Hippocampal formation (tissue), 2 donors: ENCODE measurements at places on chromosomes 1 and 21.

- DNase-seq: no peak
These were observed 239.7 kb downstream of the S1PR1 start for GRCh38 chr1:101476541-101476940.

- DNase-seq: no peak
These were observed 1.3 kb upstream of the DNAJC16 start for GRCh38 chr1:15525050-15526020.

DNA sequence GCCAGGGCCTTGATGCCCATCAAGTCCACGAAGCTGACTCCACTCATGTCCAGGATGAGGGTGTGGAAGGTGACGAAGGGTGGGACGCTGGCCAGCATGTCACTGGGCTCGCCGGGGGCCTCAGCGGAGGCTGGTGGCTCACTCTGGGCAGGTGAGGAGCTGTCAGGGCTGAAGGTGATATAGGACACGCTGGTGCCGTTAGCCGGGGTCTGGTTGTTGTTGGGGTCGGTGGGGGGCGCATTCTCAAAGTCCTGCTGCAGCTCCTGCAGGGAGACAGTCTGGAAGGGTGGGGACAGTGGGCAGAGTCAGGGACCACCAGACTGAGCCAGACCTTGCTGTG, 21.7 kb downstream of the SLC26A9 start:
- DNase-seq: no peak

GRCh38 chr1:6148497-6149241, 31.5 kb downstream of the CHD5 start:
- no peak for DNase-seq

- no peak for DNase-seq
These were observed 6.3 kb upstream of the CRYBG2 start for GRCh38 chr1:26359981-26360806.

DNA sequence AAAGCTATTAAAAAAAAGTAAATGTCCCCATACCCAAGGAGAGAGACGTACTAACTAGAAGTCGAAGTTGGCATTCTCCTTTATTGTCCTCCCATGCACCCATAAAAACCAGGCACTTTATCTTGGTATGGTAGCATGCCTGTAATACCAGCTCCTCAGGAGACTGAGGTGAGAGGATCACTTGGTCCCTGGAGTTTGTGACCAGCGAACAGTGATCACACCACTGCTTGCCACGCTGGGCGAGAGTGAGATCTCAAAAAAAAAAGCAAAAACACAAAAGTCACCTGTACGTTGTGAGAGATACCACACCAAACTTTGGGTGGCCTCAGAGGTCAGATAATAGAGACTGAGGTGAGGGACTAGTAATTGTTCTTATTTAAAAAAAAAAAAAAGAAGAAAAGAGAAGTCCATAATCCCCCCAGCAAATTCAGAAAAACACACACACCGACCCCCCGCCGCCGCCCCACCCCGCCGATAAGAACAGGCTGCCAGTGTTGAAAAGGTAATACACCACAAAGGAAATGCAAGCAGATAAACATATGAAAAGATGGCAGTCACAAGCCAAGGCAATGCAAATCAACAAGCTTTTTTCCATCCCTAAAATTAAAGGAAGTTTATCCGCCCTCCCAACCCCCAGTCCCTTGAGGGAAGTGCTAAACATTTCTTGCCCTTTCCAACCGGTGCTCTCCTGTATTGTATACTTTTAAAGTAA, 3.6 kb downstream of the L1TD1 start:
- no peak for DNase-seq

DNA sequence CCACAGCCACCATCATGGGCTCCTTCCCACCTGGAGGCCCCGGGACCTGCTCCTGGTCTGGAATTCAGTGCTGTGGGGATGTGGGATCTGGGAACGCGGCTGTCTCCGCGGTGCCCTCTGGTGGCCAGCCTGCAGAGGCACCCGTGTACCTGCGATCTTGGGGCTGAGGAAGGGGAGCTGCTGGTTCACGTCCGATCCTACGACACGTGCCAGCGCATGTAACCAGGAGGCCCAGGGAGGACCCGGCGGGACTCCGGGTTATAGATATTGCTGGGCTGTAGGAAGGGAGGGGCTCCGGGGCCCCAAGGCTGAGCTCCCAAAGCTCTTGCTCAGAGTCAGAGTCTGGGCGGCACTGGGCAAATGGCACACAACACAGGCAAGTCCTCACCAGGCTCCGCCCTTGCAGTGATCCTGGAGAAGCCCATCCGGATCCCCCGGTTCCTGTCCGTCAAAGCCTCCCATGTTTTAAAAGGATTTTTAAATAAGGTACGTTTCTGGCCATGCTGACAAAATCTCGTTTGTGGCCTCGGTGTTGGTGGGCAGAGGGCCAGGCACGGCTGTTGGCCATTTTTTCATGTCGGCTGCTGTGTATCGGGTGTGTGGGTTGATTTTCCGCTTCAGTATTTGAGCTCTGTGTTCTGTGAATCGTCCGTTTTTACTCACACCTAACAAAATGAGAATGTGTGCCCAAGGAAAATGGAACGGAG, 20.1 kb downstream of the FAAP20 start:
- DNase-seq: peak; percentile 39

GRCh38 chr1:87682565-87682964, 353.9 kb downstream of the LMO4 start:
- DNase-seq: no peak

- DNase-seq: no peak
These were observed 155.0 kb upstream of the BEND5 start for GRCh38 chr1:48931506-48932192.

GRCh38 chr1:106049595-106049994, 1006.9 kb upstream of the PRMT6 start:
- DNase-seq: no peak

DNA sequence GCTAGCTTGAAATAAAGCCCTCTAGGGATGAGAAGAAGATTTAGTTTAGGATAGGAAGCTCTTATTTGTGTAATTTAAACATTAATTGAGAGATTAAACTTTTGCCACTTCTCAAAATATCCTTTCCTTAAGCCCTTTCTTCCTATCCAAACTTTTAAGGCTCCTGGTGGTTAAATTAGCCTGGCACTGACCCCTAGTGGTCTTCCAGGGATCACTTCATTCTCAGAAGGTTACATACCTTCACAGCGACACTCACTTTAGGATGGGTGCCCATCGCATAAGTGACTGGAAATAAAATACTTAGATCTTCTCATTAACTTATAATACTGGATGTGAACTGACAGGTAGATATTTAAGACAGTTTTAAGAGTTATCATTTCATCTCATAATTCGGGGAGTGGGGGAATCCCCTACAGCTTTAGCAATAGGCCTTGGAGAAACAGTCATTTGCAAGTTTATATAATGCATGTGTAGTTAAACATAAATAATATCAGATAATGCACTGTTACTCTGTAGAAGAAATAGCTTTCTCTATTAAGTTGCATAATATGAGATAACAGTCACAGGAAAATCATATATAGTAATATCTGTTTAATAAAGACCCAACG, 7.4 kb downstream of the LHX9 start:
- DNase-seq: peak; percentile 38

DNA sequence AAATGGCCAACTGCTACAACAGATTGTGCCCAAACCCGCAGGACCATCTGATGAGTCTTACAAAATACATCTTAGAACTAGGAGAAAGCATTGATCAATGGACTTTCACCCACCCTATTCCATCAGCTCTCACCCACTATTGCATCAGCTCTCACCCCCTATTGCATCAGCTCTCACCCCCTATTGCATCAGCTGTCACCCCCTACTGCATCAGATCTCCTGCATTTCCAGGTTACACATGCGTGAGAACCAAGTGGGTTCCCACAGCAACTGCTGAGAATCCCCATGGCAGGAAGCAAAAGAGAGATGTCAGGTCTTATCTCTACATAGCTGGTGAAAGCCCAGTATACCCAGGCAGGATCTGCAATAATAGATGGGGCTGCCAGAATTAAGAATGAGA, 533.5 kb downstream of the LTN1 start:
- DNase-seq: no peak

DNA sequence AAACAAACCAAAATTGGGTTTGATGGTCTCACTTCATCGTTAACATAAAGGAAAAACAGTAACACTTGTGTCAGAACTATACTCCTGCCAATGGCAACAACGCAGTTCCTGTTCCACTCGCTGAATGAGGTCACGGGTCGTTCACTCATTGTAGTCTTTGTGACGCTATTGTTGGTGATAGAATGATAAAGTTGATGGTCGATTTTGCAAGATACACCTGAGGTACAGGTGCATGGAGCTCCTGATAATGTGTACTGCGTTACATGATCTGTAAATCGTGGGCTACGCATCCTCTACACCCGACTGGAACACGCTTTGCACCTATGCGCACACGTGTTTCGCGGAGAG, 391 bp upstream of the CENPS start:
- DNase-seq: no peak

DNA sequence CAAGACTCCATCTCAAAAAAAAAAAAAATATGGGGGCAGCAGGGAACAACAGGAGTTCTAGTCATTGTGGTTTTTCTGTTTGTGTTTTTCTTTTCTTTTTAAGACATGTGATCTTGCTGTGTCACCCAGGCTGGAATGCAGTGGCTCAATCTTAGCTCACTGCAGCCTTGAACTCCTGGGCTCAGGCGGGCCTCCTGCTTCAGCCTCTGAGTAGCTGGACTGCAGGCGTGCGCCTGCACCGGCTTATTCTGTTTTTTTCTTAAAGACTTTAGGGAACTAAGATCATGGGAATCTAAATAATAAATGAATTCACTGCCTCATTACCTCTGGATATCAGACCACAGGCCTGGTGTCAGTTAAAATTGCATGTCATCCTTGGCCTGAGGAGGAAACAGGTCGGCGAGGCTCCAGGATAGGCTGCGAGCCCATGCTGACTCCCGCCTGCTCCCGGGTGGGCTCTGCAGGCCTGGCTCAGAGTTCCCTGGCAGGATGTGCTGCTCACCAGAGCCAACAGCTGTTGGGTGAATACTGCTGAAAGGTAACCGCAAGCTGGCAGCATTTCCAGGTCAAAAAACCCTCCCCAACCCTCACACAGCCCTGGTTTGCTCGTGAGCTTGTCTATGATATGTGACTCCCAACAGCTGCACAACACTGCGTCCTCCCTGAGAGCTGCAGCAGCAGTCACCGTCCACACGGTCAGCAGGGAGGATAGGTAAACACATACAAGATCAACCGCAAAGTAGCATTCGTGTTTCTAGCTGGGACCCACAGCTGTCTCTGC, 58.1 kb downstream of the SCCPDH start:
- DNase-seq: no peak

GRCh38 chr1:240821925-240822324, 210.0 kb upstream of the GREM2 start:
- no peak for DNase-seq

DNA sequence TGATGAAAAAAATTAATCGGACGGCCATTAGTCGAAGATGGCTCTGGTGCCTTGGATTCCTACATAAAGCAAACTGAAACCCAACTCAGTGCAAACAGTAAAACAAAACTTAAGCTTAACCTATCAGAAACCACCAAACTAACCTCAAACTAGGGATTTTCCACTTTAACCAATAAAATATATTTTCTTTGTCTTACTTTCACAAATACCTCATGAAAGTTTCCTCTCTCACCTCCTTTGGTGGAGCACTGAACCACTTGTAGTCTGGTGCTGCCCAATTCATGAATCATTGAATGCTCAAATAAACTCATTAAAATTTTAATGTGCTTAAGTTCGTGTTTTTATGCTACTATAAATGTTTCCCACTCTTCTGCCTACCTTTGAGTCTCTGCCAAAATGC, 7.0 kb downstream of the ADORA3 start:
- DNase-seq: no peak

DNA sequence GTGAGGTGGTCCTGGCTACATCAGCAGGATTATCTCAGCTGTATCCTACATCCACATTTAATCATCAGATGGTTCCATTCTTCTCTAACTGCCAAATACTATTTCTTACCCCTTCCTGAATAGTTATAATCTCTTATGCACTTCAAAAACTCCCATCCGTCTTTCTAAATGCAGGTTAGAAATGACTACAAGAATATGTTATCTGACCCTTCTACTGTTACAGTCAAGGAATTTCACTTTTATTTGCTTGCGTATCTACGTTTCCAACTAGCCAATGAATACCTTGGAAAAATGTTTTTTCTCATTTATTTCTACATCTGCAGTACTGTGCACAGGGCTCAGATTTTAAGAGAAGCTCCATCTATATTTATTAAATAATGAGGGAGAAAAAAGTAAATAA, 709.9 kb downstream of the KCNT2 start:
- DNase-seq: no peak
